ENCODE measurements at places on chromosomes 11 and 22.

DNA sequence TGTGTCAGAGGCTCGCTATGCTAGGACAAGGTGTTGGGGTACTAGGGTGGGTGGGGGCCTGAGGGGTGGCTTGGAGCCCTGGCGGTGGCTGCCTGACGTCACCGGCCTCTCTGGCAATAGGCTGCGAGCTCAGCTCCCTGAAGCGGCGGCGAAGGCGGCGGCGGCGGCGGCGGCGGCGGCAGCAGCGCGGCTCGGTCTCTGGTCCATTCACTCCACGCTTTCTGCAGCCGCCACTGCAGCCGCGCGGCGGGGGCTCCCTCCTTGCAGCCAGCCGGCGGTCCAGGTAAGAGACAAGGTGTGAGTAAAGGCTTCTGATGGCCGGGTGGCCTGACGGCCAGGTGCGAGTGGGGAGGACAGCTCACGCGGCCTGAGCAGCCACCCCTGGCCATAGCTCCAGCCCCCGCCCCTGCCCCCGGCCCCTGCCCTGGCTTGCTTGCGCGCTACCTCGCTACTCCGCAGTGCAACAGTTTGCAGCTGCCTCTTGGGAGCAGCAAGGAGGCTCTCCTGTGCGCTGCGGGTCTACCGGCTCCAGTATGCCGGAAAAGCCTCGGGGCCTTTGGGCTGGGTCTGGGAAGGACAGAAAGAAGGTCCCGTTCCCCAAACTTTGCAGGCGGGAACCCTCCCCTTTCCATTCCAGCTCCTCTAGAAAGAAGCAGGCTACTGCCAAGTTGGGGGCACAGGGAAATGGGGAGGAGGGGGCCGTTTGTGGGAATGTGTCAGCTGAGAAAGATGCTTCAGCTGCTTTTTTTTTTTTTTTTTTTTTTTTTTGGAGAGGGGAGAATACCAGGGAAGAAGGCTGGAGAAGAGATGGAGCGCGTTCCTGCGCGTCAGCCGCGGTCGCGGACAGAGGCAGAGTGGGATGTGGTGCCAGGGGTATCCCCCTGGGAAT lies at the start of gene C11orf87:
C11orf87 (plus strand) TSS at position 210 of the 889 bp plus-strand sequence. CDS start 1,444 bp downstream, outside the sequence.
- DNase-seq, result no peak

GRCh38 chr11:69122326-69122629 lies 33.5 kb upstream of the SMIM38 start:
- no peak for DNase-seq

DNA sequence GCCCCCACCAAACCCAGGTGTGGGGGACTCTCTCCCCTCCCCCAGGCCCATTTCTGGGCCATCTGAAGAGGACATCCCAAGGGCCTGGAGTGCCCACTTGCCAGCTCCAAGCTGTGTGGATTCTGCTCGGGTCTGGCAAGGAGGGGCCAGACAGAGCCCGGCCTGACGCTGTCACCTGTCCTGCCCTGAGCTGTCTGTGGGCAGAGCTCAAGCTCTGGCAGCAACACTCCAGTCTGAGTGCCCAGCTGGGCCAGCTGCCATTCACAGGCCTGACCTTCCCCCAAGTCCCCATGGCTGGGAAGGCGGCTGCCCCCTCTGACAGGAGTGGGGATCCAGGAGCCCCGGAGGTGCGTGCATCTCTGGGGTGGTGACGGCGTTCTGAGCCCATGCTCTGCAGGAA lies 6.2 kb upstream of the PIM3 start:
- DNase-seq, result no peak

DNA sequence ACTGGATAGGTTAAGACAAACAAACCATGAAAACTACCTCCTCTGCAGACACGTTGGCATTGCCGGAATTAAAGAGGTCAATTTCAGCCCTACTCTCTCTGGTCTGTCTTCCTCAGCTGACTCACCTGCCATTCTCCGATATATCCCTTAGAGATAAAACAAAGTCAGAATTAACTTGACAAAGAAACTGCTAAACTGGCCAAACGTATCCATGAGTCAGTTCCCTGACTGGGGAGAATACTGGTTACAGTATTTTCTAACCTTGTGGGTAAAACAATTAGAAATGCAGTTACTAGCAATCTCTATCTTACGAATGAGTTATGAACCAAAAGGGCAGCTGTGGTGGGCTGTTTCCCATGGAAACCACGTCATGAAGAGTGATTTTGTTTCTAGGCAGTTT lies 96.2 kb downstream of the RDX start:
- DNase-seq, result no peak

DNA sequence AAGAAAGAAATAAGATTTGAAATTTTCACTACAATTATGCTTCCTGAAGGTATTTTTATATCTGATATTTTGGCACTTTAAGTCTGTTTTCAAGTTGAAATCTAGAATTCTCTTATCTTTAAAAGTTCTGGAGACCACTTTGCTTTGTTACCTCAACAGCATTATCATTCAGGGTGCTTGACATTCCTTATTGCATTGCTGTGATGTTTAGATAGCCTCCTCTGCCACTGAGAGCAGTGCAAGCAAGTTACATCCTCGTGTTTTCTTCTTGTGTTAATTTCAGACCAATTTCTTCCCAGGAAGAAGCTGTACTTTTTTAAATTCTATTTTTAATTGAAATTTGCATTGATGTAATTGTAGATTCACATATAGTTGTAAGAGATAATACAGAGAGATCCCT lies 333.9 kb upstream of the KIRREL3 start:
- no peak for DNase-seq

DNA sequence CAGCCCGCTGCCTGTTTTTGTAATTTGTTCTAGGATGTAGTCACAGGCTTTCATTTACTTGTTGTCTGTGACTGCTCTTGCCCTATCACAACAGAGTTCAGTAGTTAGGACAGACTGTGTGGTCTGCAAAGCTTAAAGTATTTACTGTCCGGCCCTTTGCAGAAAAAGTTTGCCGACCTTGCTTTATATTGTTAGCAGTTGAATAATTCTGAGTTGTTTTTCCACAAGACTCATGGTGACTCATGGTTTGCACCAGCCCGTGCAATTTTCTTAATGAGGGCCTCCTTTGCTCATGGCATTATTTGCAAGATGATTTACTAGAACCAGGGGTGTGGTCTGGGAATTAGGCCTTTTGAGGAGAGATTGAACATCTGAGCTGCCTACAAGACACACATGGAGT lies 110.6 kb downstream of the SCN3B start:
- no peak for DNase-seq

DNA sequence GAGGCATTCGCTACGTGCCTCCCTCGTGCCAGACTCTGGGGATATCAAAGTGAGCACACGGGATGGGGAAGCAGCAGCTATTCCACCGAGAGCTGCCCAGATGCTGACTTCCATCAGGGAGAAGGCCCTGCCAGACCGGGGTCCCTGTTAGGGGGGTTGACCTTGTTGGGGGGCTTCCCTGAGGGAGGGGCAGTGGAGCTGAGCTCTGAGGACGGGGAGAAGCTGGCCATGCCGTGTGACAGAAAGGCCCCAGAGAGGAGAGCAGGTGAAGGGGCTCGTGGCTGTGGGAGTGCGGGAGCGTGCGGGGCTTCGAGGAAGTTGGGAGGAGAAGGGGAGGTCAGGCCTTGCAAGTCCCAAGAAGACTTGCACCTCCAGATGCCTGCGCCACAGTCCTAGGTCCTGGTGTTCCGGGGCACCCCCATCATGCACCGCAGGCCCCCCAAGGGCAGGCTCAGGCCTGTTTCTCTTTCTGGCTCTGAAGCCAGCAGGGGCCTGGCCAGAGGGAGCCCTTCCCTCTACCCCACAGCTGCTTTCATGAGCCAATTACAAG lies 94.4 kb downstream of the ARHGAP8 start:
- DNase-seq, result no peak

DNA sequence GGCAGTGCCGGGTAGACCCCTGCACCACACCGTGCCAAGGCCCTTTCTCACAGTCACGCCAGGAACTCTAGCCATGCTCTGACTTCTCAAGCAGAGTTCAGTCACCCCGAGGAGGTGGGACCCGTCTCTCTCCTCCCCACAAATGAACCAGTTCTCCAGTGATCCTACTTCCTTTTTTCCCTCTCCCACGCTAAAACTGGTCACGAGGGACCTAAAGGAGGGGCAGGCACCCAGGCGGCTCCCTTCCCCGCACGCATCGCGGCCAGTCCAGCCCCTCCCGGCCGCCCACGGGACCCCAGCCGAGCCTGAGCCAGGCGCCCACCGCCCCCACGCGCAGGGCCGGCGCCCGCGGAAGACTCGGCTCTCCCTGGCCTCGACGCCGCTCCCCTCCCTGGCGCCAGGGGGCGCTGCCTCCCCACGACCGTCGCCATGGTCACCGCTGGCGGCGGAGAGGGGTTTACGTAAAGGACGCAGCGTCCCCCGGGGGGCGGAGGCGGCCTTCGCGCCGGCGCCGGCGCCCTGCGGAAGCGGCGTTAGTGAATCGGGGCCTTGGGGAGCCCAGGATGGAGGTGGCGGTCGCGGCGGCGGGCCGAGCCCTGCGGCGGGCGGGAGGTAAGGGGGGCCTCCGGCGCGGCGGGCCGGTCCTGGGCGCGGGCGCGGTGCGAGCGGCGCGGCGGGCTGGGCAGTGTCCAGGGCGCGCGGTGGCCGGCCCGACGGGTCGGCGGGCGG lies at the start of gene DAGLA:
DAGLA (plus strand) TSS at position 499 of the 729 bp plus-strand sequence. CDS start 39,765 bp downstream, outside the sequence.
- no peak for DNase-seq

GRCh38 chr11:66976028-66976467 lies 944 bp downstream of the C11orf86 start:
- no peak for DNase-seq

DNA sequence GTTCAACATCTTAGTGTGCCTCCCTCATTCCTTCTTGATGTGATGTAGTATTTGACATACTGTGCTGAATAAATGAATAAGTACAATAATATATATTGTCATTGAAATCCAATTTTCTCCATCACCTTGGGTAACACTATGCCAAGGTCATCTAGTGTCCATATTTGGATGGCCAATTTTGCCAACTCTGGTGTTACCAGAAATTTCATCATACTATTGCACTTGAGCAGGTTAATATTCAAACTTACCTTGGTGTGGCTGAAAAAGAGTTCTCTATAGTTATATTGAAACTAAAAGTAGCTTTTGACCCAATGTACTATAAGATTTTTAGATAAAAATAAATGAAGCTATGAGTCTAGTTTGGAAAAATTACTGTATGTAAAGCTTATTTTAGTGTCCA lies 98.2 kb upstream of the SLC6A5 start:
- no peak for DNase-seq

GRCh38 chr22:26852176-26852575 lies 194.8 kb downstream of the MIAT start:
- no peak for DNase-seq
